ENCODE measurements at places on chromosomes 3 and 15.
A peak's percentile ranks its signal among the peaks of the same experiment; 100 is the strongest.

GRCh38 chr15:55106155-55106554, 90.6 kb downstream of the RSL24D1 start:
- no peak for DNase-seq

- peak; percentile 76 for DNase-seq
These were observed 83.6 kb upstream of the AKAP13 start for GRCh38 chr15:85296615-85297402.

- peak; percentile 81 for DNase-seq
These were observed 6.7 kb downstream of the NANOGP8 start for GRCh38 chr15:35078221-35078915.

DNA sequence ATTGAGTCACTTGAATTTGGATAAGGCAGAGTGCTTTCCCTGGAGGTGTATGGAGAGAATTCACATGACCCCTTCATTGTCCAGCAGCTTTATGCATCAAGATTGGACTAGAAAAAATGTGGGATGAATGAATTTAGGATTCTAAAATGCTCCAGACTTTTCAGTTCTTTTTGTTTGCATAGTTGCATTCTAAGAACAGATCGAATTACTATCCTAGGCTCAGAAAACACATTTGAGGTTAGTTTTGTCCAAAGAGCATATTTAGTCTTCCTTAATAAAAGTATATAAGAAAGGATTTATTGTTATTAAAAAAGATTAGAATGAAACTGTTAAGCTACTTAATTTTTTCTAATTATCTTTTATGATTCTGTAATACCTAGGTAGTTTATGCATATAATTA, 127.4 kb downstream of the UBE2E2 start:
- no peak for DNase-seq

DNA sequence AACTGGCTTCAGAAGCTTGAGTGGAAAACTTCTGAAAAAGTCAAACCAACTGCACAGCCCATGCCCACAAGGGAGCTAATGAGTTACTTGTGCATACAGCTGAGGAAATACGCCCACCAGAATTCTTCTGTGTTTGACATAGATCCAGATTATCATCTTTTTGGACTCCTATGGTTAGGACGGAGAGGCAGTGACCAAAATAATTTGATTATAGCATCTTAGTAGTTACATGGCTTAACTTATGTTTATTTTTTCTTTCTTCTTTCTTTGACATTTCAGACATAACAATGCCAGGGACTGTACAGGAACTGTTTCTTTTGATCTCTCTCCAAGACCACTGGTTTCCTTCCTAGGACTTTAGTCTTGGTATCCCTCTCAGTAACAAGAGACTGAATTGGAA, 246.1 kb upstream of the RASGRP1 start:
- no peak for DNase-seq

- no peak for DNase-seq
These were observed 52.1 kb downstream of the TASOR start for GRCh38 chr3:56630966-56631365.

DNA sequence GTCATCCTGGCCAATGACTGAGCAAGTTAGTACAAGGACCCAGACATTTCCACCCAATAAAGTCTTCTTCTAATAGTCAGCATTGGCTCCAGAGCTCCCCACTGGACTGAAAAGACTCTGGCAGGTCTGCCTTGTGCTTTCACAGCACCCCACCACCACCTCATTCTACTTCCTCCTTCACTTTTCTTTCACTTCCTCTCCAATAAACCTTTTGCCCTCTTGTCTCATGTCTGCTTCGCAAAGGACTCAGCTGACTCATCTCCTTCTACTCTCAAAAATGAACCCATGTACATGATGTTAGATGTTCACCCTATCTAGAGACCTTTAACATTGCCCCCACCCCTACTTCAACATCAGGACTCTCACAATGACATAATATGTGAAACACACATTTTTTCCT, 181.0 kb upstream of the PPP2R3A start:
- no peak for DNase-seq

DNA sequence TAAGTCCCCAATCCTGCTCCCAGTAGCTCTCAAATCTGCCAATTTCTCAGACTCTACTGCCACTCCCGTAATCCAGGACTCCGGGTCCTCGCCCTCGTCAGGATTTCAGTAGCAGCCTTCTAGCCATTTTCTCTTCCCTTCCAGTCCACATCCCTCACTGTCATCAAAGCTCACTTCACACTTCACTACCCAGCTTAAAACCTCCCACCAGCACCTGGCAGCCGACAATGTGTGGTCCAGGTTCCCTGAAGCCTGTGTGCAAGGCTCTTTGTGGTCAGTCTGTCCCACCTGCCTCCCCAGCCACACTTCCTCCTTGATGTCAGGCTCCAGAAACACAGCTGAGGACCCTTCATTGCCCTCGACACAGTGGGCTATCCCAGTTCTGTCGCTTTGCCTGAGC, 304.5 kb upstream of the ROPN1 start:
- DNase-seq = no peak

- no peak for DNase-seq
These were observed 5.2 kb upstream of the QRICH1 start for GRCh38 chr3:49098910-49099630.

DNA sequence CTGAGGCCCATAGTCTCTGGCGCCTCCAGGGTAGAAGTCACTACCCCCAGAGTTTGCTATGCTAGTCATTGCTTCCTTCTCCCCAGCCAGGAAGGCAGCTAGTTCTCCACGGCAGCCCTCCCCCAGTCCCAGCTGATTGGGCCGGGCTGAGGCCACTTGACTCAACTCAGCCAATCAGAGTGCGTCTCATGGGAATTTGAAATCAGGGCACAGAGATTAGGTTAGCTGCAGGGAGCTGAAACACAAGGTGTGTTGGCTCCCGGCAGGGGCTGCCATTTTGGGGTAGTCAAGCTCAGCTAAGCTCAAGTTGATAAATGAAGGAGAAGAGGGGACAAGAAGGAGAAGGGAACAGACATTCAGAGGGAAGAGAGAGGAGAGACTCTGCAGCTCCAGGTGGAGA, 32.8 kb downstream of the LINGO1 start:
- DNase-seq = peak; percentile 40

DNA sequence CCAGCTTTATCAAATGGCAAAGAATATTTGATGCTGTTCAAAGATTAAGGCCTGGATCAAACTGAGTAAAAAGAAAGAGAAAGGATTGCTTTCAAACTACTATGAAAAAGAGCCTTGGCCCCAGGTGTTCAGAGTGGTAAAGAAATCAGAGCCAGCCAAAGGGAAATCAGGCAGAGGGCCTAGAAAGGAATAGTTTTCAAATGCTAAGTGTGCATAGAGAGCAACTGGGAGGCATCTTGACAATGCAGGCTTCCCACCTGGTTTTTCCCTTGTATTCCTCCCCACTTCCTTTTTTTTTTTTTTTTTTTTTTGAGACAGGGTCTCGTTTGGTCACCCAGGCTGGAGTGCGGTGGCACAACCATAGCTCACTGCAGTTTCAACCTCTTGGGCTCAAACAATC, 340.2 kb upstream of the ADAMTS9 start:
- DNase-seq = no peak

DNA sequence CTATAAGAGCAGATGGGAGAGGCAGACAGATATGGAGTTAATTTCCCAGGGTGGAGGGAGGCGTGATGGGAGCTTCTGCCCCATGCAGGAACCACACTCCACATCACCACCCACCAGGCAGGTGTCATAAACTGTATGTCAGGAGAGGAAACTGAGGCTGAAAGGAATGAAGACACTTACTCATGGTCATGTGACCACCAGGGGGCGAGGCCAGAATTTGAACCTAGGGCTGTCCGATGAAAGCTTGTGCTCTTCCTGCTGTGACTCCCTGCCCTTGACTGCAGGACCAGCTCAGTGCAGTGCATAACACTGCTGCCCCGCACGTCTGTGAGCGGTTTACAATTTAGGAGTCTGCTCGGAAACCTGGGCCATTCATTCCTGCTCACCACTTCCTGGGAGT, 28.8 kb downstream of the NUP210 start:
- no peak for DNase-seq

DNA sequence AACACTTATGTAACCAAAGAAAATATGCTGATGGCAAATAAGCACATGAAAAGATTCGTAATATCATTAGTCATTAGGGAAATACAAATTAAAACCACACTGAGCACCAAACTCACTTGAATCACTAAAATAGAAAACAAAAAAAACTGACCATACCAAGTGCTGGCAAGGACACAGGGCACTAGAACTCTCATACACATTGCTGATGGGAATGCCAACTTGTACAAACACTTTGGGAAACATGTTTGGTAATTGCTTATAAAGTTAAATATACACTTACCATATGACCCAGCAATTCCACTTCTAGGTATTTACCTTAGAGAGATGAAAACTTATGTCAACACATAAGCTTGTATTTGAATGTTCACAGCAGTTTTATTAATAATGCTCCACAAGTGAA, 95.5 kb downstream of the TFDP2 start:
- no peak for DNase-seq

Data from GM03348 (cell line).